ENCODE measurements at places on chromosomes 1 and 21.
A peak's percentile ranks its signal among the peaks of the same experiment; 100 is the strongest.

DNA sequence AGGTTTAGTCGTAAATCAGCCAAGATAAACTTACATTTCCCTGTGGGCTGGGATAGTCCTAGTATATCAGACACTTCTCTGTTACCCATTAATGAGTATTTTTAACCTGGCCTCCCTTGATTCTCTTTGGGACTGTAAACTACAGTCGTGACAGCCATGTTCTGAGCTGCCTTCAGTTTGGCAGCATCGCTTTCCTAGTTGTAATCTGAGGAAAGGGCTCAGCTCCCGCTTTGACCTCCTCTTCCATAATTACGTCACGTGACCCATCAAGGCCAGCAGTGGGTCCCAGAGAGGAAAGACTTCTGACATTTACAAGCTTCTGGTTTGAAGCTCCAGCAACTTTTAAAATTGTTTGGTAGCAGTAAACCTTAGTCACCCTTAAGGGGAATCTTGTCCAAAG is 34.6 kb upstream of the MTR start:
- no peak for DNase-seq

DNA sequence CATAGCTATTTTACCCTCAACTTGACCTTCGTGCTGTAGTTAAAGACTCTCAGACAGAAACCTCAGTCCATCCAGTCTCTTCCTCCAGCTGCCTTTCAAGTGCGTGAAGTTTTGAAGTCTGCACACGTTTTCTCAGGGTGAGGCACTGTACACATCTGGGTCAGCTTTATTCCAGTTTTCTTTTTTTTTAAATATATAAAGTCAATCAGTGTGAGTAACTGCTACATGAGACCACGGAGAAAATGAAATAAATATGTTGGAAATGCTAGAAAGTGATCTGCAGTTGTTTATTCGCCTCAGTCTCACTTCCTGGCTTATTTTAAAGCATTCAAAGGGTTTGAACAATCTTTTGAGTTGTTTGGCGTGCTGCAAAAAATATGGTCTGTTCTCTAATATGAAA is 135.7 kb downstream of the ROR1 start:
- DNase-seq = no peak

DNA sequence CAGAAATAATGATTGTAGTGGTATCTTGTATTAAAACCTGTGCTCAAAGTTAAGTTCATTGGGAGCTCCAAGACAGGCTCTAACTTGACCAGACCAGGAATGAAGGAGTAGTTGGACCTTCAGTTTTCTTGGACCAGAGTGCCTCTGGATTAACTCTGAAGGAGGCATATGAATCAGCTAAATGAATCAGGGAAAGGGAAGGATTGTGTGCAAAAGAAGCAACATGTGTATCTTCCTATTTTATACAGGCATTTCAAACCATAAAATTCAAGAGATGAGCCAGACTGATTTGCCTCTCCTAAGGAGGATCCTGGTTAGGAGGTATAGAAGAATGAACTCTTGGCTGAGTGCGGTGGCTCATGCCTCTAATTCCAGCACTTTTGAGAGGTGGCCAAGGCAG is 71.4 kb downstream of the CC2D1B start:
- no peak for DNase-seq

DNA sequence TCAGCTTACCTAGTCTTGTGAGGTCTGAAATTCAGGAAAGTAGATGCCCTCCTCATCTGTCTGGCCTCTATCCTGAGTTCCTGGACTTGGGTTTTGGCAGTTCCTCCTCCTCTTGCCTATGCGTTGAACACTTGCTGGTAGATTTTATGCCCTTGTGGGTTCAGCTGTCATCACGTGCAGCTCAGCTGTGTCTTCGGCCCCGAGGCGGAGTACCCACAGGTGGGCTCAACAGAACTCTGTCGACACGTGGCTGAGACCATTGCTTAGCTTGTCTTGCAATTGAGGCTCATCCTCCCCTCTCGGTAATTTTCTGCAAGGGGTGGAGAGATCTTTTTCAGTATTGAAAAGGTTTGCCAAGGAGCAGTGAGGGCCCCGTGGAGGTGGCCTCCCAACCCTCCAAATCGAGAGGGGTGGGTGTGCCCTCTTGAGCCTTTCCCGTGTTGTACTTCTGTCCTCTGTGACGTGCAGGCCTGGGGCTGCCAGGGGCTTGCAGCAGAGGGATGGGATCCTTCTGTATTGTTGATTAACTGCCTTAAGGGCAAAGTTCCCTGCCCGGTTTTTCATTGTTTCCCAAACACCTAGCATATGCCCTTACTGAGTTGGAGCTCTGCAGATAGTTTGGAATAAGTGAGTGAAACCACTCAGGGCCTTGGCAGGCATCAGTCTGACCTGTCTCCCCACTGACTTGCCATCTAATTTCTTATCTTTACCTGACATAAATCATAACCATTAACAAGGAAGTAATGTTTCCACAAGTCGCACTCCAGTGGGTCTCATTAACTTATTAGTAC is 2.9 kb downstream of the CENPS start:
- DNase-seq = no peak

- DNase-seq = no peak
Measured at GRCh38 chr1:70616946-70617345, 205.9 kb downstream of the CTH start.

DNA sequence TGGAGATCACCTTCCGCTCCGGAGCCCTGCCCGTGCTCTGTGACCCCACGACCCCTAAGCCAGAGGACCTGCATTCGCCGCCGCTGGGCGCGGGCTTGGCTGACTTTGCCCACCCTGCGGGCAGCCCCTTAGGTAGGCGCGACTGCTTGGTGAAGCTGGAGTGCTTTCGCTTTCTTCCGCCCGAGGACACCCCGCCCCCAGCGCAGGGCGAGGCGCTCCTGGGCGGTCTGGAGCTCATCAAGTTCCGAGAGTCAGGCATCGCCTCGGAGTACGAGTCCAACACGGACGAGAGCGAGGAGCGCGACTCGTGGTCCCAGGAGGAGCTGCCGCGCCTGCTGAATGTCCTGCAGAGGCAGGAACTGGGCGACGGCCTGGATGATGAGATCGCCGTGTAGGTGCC is 9.6 kb downstream of the SPATA46 start:
- no peak for DNase-seq

GRCh38 chr21:19268686-19269085 is 865.1 kb upstream of the TMPRSS15 start:
- no peak for DNase-seq

GRCh38 chr1:228339059-228339704 is 67.5 kb downstream of the TRIM11 start:
- DNase-seq = no peak

DNA sequence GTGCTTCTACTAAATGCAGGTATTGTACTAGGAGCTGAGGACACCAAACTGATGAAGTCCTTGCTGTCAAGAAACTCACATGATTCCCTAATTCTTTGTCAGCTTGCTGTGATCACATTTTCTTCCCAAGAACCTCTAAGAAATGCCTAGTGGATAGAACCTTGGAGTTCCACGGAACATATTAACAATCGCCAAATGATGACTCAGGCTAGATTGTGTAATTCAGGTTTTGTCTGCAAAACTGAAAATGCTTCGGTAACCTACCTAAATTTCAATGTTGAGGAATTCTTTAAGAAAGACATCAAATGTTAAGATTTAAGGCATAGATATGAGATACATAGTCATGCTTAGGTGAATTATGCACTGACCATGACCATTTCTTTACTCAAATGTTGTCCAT is 1.7 kb upstream of the GADD45A start:
- DNase-seq = no peak

DNA sequence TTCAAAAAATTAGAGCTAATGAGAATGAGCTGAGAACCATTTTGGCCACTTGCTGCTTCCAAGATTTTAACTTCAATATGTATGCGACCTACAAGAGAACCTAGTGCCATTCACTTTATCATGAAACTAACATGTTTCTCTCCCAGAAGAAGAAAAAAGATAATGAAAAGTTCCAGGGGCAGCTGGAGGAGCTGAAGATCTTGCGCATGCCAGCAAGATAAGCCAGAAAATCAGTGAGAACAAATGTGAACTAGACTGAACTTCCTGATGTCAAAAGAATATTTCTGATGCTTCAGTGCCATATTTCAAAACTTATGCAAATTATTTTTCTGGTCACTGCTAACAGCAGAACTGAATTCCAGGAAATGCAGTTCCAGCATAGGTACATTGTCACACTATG is 1265.1 kb downstream of the BRINP3 start:
- DNase-seq = no peak

- no peak for DNase-seq
Measured at GRCh38 chr21:42839271-42840231, 39.8 kb downstream of the WDR4 start.

DNA sequence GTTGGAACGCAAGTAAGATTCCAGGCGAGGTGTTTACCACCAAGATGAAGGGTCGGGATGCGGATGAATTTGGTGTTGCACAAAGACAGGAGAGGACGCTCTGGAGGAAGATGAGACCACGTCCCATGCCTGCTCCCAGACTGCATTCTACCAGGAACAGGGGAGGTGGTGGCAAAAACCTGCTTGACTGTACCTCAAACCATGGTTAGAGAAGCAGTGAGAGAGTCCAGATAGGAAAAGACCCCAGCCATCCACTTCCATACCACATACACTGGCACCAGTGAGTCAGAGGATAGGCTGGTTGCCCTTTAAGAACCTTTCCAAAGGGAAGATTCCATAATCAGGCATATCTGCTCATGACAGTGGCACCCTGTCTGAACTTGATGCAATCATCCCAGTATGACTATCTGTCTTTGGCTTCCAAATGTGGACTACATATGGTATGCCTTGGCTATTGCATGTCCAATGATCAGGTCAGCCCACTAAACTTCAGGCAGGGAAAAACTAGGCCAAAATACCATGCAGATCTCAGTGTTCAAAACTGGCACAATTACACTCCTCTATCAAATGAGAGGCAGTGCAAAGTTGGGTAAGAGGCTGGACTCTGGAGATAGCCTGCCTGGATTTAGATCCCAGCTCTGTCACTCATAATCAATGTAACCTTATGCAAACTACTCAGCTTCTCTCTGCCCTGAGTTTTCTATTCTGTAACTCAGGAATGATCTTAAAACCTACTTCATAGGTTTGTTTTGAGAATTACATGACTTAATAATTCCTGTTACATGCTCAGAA is 20.6 kb downstream of the NPR1 start:
- DNase-seq = no peak

DNA sequence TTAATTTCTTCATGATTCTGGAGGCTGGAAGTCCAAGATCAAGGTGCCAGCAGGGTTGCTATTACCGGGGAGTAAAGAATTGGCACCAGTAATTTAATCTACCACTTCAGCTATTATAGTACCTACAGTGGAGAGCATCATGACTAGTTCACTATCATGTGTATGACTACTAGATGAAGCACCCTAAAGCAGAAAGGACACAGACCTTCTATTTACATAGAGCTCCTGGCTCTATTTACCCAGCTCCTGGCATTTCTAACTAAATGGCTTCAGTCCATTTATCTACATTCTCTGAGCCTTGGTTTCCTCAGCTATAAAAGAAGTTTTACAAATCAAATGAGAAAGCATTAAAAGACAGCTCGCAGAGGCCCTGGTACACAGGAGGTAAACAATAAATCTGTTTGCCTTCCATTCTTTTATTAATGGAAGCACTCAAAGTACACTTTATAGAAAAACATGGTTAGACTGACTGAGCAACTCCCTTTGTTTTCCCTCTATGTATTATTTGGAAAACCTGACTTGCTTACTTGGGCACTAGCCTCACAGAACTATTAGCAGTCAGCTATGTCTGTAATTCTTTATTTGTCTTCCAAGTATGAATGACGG is 203.0 kb downstream of the SLC35F3 start:
- no peak for DNase-seq

- no peak for DNase-seq
Measured at GRCh38 chr1:232968391-232968790, 18.0 kb downstream of the NTPCR start.

GRCh38 chr1:119449971-119450370 is 35.0 kb downstream of the HSD3B2 start:
- no peak for DNase-seq

- peak; percentile 36 for DNase-seq
Measured at GRCh38 chr1:89277725-89278124, 5.1 kb upstream of the GBP5 start.

GRCh38 chr1:150968491-150968890 is 6.1 kb downstream of the CERS2 start:
- no peak for DNase-seq

- no peak for DNase-seq
Measured at GRCh38 chr1:1116701-1117468, 996 bp upstream of the C1orf159 start.

- no peak for DNase-seq
Measured at GRCh38 chr1:4702932-4703331, 48.5 kb downstream of the AJAP1 start.

GRCh38 chr1:201336711-201337450 is 40.6 kb downstream of the TNNT2 start:
- DNase-seq = no peak

DNA sequence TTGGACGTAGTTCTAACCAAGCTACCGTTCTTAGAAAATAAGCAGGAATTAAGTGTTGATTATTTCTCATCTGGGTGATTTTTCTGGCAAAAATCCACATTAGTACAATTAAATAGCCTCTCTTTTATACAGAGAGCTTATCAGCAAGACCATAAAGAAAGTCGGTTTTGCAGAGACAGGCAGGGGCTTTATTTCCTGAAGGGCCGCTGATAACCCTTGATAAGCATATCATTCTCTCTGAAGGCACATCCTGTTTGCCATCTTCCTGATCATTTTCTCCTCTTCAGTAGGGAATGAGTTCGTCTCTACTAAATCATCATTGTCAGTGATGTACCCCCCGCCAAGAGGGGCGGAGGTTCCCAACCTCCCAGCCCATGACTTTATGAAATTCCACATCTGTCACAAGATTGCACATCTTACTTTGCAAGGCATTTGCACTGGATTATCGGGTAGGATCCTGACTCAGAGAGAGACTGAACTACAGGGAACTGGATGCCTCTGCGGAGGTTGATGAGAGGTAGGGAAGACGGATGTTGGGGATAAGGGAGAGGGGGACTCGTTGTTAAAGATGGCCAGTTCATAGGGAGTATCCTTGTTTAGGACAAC is 115.7 kb downstream of the KCNJ6 start:
- no peak for DNase-seq

GRCh38 chr1:202411422-202411821 is 62.9 kb downstream of the PPP1R12B start:
- DNase-seq = no peak

- DNase-seq = no peak
Measured at GRCh38 chr1:92404661-92405060, 82.1 kb downstream of the GFI1 start.

DNA sequence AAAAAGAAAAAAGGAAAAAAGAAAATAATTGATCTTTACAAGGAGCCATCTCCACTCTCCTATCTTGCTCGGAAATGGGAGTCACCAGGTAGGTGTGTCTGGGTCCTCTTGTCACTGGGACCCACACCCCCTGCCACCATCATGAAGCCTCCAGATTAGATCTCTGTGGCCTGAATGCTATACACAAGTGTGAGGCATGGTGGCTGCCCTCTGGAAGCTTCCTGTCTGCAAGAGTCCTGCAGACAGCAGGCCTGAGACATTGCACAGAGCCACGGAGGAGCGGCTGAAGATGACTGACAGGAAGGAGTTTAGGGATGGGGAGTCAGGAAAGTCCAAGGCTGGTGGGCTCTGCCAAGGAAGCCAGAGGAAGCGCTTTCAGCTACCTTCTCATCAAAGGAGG is 16.2 kb downstream of the CDK18 start:
- no peak for DNase-seq

Data from CD4-positive, alpha-beta T cell treated with Interferon gamma for 1 hour (primary cell).